ENCODE measurements at places on chromosomes 6 and 20.

DNA sequence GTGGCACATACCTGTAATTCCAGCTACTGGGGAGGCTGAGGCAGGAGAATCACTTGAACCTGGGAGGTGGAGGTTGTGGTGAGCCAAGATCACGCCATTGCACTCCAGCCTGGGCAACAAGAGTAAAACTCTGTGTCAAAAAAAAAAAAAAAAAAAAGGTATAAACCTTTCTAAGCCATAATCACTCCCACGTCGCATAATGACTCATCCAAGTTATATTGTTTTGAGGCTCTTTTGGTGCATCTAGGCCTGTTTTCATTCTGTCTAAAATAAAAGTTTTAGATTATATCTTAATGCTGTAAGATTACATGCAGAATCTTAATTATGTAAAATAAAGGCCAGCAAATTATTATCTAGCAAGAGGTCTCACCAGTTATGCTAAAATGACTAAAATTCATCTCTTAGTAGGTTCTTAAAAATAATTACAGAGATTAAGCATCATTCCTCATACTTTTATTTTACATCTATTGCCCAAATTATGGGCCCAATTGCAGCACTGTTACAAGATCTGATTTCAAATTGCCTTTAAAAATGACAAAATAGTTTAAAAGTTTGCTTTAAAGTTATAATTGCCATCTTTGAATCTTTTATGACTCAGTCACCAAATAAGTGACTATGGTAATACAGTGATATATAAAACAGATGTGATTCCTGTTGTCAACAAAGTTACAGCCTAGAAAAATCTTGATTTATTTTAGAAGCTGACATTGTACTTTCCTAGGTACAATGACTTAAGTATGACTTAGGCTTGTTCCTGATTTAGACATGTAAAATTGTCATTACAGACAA is 10.4 kb upstream of the SUMO4 start:
- DNase-seq = no peak

GRCh38 chr6:20031342-20031741 is 180.9 kb downstream of the MBOAT1 start:
- no peak for DNase-seq

DNA sequence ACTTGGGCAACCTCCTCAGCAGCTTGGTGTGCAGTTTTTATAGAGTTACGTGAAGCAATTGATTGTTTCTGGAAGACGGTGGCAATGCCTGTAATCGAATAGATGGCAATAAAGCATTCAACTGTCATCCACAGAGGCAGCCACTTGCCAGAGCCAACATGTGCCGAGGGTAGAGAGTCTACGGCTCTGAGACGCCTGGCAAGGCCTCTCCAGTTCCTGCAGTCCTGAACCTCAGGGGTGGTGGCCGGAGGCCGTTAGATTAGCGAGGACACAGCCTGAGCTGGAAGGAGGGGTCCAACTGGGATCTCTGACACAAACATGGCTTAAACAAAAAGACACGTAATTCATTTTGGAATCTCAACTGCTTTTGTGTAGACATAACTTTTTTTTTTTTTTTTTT is 775 bp upstream of the TTLL2 start:
- no peak for DNase-seq

- DNase-seq = no peak
These were observed 5.0 kb upstream of the BHLHE23 start for GRCh38 chr20:63011798-63012197.

DNA sequence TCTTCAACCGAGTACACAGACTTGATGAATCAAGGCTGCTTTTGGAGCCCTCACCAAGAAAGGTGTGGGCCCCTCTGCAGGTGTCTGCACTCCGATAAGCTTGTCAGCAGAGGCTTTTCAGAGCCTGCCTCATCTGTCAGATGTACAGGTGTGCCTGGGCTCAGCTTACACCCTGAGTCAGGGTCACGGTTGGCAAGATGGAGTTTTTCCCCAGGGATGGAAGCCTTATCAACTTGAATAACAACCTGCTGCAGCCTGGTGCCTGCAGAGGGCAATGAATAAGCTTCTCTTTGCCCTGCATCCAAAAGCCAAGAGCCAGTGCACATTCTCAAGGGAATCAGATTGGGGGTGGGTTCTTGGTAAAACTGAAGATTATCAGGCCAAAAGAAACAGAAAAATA is 427.1 kb downstream of the CD83 start:
- DNase-seq = no peak

DNA sequence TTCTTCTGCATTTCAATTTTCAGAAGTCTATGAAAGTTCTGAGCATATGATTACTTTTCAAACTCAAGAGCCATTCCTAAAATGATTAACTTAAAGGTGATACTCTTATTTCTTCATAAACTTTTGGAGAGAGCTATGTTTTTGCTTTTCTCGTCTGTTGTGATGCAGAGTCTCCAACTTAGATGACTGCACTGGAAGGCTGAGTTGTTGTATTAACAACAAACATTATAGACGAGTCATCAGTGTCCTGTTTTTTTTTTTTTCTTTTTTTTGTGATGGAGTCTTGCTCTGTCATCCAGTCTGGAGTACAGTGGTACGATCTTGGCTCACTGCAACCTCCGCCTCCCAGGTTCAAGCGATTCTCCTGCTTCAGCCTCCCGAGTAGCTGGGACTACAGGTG is 101.9 kb downstream of the CD109 start:
- DNase-seq = no peak

DNA sequence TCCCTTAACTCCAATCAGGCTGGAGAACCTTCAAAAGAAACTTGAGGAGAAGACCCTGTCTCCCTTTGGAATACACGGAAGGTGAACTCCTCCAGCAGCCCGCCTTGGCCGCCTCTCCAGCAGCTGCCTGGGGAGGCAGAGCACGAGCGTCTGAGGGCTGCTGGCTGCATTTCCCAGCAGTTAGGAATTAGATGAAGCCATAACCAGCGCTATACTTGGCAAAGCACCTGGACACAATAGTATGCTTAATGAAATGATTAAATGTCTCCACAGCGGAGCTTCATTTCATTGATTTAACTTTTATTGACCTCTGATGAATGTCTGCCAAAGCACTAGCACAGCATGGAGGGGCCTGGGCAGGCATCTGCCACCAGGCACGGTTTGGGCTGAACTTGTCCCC is 73.5 kb downstream of the TMEM242 start:
- DNase-seq = no peak

DNA sequence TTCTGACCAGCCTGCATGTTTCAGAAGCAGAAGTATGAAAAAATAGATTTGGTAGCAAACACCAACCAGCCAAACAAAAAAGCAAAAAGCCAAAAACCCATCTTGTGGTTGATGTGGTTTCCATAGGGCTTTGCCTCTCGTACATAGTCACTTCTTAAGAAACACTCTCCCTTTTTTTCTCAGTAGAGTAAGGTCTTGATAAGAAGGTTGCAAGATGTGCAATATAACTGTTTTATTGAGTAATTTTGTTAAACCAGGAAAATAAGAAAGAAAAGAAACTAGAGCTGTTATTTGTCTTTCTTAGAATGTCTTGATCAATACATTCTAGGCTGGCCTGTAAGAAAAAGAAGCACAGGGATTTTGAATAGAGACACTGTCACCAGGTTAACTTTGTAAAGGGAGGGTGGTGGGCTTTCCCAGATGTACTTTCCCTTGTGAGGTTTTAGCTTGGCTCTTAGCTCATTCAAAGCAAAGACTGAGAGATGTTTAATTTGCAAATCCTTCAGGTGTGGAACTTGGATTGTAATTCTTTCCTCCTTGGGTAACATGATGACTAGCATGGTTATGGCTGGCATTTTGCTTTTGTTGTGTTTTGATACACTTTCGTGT is 49.7 kb downstream of the AKAP12 start:
- no peak for DNase-seq

GRCh38 chr6:146258206-146258605 is 229.3 kb downstream of the GRM1 start:
- no peak for DNase-seq

GRCh38 chr20:48047447-48047846 is 262.2 kb upstream of the SULF2 start:
- DNase-seq = no peak

- DNase-seq = peak; percentile 33
These were observed 27.4 kb upstream of the IGF2R start for GRCh38 chr6:159941286-159942113.

DNA sequence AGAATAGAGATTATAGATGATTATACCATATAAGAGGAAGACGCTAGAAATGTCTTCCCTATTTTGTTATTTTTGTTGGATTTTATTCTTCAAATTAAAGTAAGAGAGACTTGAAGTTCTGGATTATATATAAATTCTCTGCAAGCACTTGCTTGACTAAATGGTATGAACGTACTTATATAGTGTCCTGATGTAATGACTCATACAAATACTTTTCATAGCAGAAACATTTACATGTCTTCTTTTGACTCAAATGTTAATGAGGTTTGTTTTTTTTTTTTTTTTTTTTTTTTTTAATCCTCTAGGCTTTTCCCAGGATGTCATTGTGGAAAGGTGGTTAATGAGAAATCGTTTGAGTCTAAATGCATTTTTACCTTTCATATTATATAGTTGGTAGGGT is 55.0 kb downstream of the PDE7B start:
- DNase-seq = no peak

- no peak for DNase-seq
These were observed 143.5 kb upstream of the AKAP12 start for GRCh38 chr6:151096255-151096612.

- no peak for DNase-seq
These were observed 113.5 kb downstream of the SAMD5 start for GRCh38 chr6:147621961-147622360.

DNA sequence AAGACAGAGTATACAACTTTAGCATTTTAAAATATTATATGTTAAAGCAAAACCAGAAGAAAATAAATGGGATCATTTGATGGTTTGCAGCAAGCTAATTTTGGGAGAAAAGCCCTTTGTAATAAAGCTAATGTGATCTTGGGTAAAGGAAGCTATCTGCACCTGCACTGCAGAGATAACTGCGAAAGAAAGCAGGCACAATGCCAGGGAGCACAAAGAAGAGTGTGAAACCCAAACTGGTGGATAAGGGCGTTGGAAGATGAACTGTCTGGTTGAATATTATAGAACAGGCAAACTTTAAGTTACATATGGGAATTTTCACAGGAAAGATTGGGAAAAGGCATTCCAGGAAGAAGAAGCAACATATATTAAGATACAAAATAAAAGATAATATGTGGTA is 179.2 kb upstream of the KHDRBS2 start:
- DNase-seq = no peak

DNA sequence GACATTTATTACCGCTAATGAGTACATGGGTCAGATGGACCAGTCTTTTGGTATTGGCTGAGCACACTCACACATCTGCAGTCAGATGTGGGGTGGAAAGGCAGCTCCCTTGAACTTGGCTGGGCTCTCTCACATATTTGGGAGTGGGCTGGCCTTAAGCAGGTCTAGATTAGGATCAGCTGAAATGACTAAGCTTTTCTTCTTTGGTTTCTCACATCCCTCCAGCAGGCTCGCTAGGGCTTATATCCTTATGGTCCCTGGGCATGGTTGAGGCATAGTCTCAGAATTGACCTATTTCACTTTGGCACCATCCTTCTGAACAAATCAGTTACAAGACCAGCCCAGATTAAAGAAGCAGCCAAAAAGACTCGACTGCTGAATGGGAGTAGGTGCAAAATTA is 14.4 kb upstream of the PLCB1 start:
- no peak for DNase-seq

DNA sequence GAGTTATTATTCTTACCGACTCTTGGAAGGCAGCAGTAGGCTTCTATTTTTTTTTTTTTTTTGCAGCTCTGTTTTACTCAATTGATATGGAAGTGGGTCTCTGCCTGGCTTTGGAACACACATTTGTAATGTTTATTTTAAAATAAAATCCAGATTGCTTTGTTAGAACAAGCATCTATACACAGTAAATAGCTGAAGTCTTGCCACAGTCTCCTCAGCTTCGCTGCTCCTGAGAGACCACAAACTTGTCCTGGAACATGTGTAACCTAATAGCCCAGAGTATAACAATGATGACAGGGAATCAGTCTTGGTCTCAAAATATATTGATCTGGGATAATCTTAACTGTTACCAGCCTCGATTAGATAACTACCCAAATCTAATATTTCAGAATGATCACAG is 299.8 kb upstream of the NOX3 start:
- DNase-seq = no peak

GRCh38 chr6:108585921-108586536 is 25.3 kb downstream of the FOXO3 start:
- no peak for DNase-seq

- DNase-seq = no peak
These were observed 46.9 kb downstream of the ANKRD6 start for GRCh38 chr6:89479897-89480296.

- no peak for DNase-seq
These were observed 102.7 kb downstream of the JARID2 start for GRCh38 chr6:15348528-15348927.
